ENCODE measurements at places on chromosomes 6 and 20. TPM values are rescaled to one million over a fixed set of nuclear protein-coding genes. Genes with fewer than 3 reads are reported as not detected.

DNA sequence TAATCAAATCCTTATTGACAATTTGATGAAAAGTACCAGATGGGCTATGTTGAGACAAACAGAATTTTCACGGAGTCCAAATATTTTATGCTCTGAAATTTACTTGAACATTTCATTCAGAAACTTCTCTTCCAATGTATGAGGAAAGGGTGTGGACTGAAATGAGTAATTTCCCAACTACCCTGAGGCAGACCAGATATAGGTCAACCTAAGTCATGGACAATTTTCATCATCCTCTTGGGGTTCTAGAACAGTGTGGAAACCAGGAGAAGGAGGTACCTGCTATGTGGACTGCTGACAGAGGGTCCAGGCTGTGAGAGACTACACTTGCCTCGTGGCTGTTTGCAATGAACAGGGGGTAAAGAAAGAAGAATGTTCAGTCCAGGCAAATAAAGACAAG is 323.0 kb downstream of the ESR1 start:
- no peak for DNase-seq

- no peak for DNase-seq
These were observed 15.3 kb upstream of the EXOC2 start for GRCh38 chr6:708237-708598.

SCRT2 gene
- total RNA-seq = not detected

GRCh38 chr6:123000244-123000770 is 4.3 kb downstream of the CLVS2 start:
- no peak for DNase-seq

SLC35D3 gene
- total RNA-seq = not detected

TMEM244 gene
- total RNA-seq = not detected

GRCh38 chr6:103236923-103237322 is 1622.8 kb downstream of the HACE1 start:
- DNase-seq = no peak

ATP6V1G2 gene
- 4.1 TPM for total RNA-seq

GRCh38 chr20:48604426-48604825 is 223.4 kb downstream of the PREX1 start:
- no peak for DNase-seq

DNA sequence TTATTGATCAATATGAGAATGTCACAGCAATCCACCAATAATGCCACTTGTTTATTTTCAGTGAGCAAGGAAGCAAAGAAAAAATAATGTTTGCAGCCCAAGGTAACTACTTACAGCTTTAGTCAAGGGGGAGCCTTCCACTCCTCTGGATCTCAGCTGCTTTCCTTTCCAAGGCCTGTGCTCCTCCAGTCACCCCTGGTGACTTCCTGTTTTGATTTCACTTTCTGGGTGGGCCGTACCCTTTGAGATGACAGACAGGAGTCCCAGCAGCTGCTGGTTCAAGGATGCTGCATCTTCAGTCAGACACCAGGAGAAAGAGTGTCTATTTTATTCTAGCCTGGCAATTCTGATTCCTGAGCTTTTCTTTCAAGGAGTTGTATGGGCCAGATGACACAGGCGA is 5.6 kb upstream of the VNN2 start:
- DNase-seq = no peak

ZSWIM3 gene
- total RNA-seq = 5.6 TPM

- no peak for DNase-seq
These were observed 21.2 kb downstream of the SERPINB1 start for GRCh38 chr6:2820415-2820814.

DCDC2 gene
- total RNA-seq = not detected

PDYN gene
- not detected for total RNA-seq

FHL5 gene
- not detected for total RNA-seq

GRCh38 chr6:43951756-43952675 is 175.2 kb downstream of the MRPL14 start:
- DNase-seq = no peak

DNA sequence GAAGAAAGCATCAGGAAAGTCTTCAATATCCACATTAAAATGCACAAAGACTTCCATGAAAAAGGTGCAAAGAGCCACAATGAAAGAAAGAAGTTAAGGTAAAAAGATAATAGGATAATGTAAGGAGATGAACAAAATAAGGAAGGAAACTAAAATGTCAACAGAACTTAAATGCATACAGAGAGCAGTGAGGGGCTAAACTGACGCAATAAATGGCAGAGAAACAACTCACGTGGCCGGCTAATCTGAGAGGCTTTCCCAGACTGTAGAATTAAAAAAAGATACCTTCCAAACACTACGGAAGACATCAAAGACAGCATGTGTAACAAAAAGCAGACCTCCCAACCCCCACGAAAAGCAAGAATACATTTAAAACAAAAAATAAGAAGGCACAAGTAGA is 73.7 kb downstream of the GMDS start:
- DNase-seq = no peak

GRCh38 chr6:112665815-112666214 is 318.7 kb downstream of the RFPL4B start:
- peak; percentile 22 for DNase-seq

DNA sequence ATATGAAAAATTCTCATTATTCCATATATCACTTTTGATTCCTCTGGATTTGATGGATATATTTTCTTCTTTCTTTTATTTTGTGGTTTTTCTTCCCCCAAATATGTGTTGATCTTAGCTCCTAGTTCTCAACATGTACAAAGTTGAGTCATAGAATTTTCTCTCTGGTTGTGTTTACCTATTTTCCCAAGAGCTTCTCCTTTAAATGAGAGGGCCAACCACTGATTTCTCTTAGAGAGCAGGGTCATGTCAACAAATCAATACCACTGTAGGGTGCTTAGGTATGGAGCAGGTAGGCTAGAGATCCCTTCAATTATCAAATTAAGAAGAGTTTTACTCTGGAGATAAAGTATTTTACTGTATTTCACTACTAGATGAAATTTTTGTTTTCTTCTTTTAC is 145.7 kb downstream of the BMP5 start:
- DNase-seq = no peak
